Renal cortex interstitium (tissue), 15 donors: ENCODE measurements at places on chromosomes 7 and 10. TPM values are rescaled to one million over a fixed set of nuclear protein-coding genes. Genes with fewer than 3 reads are reported as not detected.

SHOC2 gene
- polyA plus RNA-seq: 33.3 TPM

CRHR2 gene
- 0.13 TPM for polyA plus RNA-seq

CYP2C8 gene
- 4.4 TPM for polyA plus RNA-seq

OR6V1 gene
- polyA plus RNA-seq: not detected

PPP1R9A gene
- polyA plus RNA-seq: 32.7 TPM

CAV2 gene
- 24.9 TPM for polyA plus RNA-seq

UPK3BL2 gene
- 3.6 TPM for polyA plus RNA-seq

LRMDA gene
- polyA plus RNA-seq: 17.1 TPM

IGF2BP3 gene
- polyA plus RNA-seq: 66.8 TPM

KEL gene
- 2.1 TPM for polyA plus RNA-seq

STEAP1B gene
- polyA plus RNA-seq: 1.3 TPM

FXYD4 gene
- 0.54 TPM for polyA plus RNA-seq

ICA1 gene
- 15.3 TPM for polyA plus RNA-seq

CTAGE15 gene
- polyA plus RNA-seq: 1.5 TPM

MEOX2 gene
- polyA plus RNA-seq: 0.67 TPM

ASZ1 gene
- not detected for polyA plus RNA-seq

ANLN gene
- polyA plus RNA-seq: 30.3 TPM

CPA5 gene
- polyA plus RNA-seq: 0.29 TPM

TMEM254 gene
- 60.1 TPM for polyA plus RNA-seq

CNPY1 gene
- not detected for polyA plus RNA-seq

ARMH3 gene
- 18.6 TPM for polyA plus RNA-seq

C10orf71 gene
- 0.09 TPM for polyA plus RNA-seq

ABCB4 gene
- 3.4 TPM for polyA plus RNA-seq

PALS2 gene
- polyA plus RNA-seq: 11.4 TPM

MSS51 gene
- 2.5 TPM for polyA plus RNA-seq

NXPH1 gene
- polyA plus RNA-seq: 0.21 TPM

SYT15B gene
- polyA plus RNA-seq: 0.89 TPM

MEIG1 gene
- 1.6 TPM for polyA plus RNA-seq

GHRHR gene
- 0.15 TPM for polyA plus RNA-seq

MLXIPL gene
- 8.5 TPM for polyA plus RNA-seq

TCAF1 gene
- polyA plus RNA-seq: 88.7 TPM

CALHM1 gene
- polyA plus RNA-seq: 0.08 TPM

ACTL6B gene
- polyA plus RNA-seq: not detected

CLCN1 gene
- polyA plus RNA-seq: 0.15 TPM

RSU1 gene
- 71.2 TPM for polyA plus RNA-seq

PDE6C gene
- 0.69 TPM for polyA plus RNA-seq

COG5 gene
- 31.0 TPM for polyA plus RNA-seq

MRPS17 gene
- 20.5 TPM for polyA plus RNA-seq

CYP51A1 gene
- polyA plus RNA-seq: 76.4 TPM

PTF1A gene
- polyA plus RNA-seq: not detected

NIPSNAP2 gene
- polyA plus RNA-seq: 94.5 TPM

CYP2C19 gene
- not detected for polyA plus RNA-seq

PLEKHS1 gene
- 0.15 TPM for polyA plus RNA-seq

COL17A1 gene
- polyA plus RNA-seq: 0.49 TPM

TUBAL3 gene
- 0.17 TPM for polyA plus RNA-seq

GRB10 gene
- polyA plus RNA-seq: 43.5 TPM

KIAA1549 gene
- polyA plus RNA-seq: 13.6 TPM

CPN1 gene
- 3.0 TPM for polyA plus RNA-seq

TCERG1L gene
- polyA plus RNA-seq: 2.4 TPM

PLAU gene
- 15.6 TPM for polyA plus RNA-seq

RBAK gene
- polyA plus RNA-seq: 21.4 TPM

PTPRN2 gene
- polyA plus RNA-seq: 7.7 TPM

SLF2 gene
- 33.4 TPM for polyA plus RNA-seq
